ENCODE measurements at places on chromosomes 2 and 18.

- DNase-seq: no peak
Measured at GRCh38 chr2:144507441-144508171, 12.3 kb downstream of the ZEB2 start.

GRCh38 chr18:33733376-33733775, 155.4 kb downstream of the ASXL3 start:
- DNase-seq: no peak

- no peak for DNase-seq
Measured at GRCh38 chr2:132522901-132523300, 106.3 kb downstream of the GPR39 start.

DNA sequence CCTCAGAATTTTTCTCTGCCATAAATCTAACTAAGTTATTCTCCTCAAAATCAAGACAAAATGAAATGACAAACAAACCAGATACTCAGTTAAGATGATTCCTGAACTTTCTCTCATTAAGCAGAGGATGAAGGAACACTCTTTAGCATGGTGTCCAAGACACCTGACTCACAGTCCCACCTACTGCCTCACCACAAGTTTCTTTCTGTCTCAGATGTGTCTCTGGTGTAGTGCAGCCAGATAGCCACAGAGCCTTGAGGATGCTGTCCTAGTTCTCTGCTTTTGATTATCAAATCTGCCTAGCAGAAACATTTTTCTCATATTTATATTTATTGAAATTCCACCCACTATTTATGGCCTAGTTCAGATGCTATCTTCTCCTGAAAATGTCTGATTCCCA, 103.6 kb upstream of the TMEM200C start:
- DNase-seq: no peak

DNA sequence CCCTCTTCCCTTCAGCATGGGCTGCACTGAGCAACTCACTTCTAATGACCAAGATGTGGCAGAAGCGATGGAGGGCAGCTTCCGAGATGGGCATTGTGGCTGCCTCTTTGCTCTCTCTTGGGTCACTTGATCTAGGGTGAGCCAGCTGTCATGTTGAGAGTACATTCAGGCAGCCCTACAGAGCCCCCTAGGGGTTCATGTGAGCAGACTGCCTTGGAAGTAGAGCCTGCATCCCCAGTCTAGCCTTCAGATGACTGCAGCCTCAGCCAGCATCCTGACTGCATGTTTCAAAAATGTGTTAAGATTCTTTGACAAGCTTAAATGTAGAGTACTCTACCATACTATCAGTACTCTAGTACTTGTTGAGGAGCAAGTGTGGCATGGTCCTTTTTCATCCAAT, 143.9 kb downstream of the NCK2 start:
- DNase-seq: no peak

DNA sequence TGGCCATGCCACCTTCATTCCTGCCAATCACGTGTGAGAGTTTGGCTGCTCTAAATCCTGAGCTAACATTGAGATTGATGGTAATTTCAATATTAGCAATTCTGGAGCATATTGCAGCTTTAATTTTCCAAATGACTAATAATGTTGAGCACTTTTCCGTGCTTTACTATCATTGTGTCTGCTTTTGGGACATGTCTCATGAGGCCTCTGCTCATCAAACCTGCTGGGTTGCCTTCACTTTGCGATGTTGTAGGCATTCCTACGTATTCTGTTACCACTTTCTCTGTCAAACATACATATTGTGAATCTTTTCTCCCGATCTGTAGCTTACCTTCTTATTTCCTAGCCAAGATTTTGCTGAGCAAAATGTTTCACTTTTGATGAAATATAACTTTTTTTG, 466.6 kb downstream of the GALR1 start:
- no peak for DNase-seq

All from stimulated activated CD8-positive, alpha-beta memory T cell treated with anti-CD3 and anti-CD28 coated beads, Interleukin-15, amount 100 ng/mL, for 48 hours (primary cell).